Hepatocyte (in vitro differentiated cells): ENCODE measurements at places on chromosomes 13 and 19. TPM values are rescaled to one million over a fixed set of nuclear protein-coding genes. Genes with fewer than 3 reads are reported as not detected.

DNA sequence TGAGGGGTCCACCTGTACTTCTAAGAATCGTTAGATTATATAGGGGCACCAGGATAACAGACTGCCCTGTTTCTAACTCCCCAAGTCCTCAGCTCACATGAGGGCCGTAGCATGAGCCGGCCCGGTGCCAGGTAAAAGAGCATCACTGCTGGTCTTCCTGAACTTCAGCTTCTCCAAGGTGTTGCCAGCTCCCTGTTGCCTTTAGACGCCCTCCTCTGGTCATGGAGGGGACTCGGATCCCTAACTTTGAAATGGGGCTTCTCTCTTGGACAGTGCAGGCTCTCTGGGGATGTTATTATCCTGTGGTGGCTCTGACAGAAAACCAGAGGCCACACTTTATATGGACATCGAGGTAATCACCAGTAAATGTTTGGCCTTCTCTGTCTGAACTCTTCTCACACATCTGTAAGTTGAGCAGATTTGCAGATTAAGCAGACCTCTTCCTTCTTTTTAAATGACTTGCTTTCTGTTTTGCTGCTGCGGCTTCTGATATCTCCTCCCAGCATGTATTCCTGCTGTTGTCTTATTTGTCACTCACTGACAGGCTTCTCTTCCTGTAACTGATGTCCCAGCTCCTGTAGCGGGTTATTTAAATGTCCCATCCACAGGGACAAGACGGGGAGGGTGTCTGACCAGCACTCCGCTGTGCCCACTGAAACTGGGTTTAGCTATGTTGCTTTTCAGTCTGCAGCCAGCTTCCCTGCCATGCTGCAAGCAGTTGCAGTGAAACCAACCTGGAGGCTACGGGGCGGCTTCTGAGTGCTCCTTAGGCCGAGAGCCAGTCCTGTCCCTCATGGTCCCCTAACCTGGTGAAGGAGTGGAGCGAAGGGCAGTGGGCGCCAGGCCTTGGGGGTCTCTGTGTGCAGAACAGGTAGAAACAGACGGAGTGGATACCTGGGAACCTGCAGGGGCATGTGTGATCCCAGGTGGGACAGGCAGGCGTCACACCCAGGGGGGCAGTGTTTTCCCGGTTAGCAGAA is 39.2 kb downstream of the TSSK6 start:
- H3K36me3 ChIP-seq: no peaks in the 10 kb centered on the region
- H3K27me3 ChIP-seq: no peaks in the 10 kb centered on the region
- H3K4me1 ChIP-seq: peaks cover 8% of the 10 kb centered on the region

Gene GIPR
- total RNA-seq: 1.8 and 2.7 TPM in 2 replicates

GRCh38 chr19:45578861-45579260 is 5.7 kb downstream of the OPA3 start:
- H3K4me1 ChIP-seq: peaks cover 28% of the 10 kb centered on the region
- peak overlapping the region; percentile 31 for H3K27ac ChIP-seq
- H3K4me3 ChIP-seq: no peak overlapping the region
- no peaks in the 10 kb centered on the region for H3K27me3 ChIP-seq
- no peak for DNase-seq

Gene TBXA2R
- 0.12 and 0.70 TPM in 2 replicates for total RNA-seq

DNA sequence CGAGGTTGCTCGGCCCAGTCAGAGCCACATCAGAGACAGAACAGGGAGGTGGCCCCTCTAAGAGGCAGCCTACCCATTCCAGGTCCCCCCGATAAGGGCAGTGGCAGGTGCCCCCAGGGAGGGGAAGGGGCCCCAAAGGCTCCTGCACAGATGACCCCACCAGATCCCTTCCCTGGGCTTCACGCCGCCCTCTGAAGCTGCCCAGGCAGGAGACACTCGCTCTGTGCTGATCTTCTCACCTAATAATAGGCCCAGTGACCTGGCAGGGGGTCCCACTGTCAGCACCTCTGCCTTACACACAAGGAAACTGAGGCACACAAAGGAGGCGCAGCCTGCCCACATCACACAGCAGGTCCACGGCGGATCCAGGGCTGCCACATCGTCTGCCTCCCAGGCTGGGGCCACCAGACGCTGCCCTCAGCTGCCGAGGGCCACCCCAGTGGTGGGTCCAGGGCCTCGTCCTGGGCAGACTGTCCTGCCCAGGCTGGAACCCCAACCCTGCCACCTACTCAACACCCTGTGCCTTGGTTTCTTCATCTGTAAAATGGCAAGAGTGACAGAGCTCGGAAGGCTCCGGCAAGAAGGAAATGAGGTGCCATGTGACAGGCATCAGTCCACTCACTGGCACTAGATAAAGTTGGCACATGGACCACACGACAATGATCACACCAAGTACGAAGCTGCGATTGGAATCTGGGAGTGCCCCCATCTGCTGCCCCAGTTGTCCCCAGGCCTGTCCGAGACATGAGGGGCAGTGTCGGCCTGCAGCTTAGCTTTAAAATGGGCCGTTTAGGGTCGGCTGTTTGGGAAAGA is 56.5 kb downstream of the KLF2 start:
- H3K27me3 ChIP-seq: no peaks in the 10 kb centered on the region
- no peaks in the 10 kb centered on the region for H3K36me3 ChIP-seq
- H3K4me1 ChIP-seq: no peaks in the 10 kb centered on the region

DNA sequence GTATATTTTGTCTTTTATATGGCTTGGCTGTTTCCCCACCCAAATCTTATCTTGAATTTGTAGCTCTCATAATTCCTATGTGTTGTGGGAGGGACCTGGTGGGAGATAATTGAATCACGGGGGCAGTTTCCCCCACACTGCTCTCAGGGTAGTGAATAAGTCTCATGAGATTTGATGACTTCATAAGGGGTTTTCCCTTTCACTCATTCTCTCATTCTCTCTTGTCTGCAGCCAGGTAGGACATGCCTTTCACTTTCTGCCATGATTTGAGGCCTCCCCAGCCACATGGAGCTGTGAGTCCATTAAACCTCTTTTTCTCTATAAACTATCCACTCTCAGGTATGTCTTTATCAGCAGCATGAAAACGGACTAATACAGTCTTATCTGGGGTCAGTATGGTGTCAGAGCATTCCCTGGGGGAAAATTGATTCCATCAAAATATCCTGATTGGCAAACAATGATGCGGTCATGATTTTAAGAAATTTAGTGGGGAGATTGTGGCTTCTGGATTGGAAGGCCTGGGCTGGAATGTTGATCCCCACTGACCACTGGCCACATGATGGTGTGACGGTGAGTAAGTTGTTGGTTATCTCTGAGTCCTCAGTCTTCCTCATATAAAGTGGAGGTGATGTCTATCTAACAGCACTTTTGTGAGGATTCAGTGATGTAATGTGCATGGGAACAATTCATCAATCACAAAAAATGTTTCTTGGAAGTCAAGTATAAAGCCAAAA is 27.5 kb upstream of the ANKRD10 start:
- H3K27me3 ChIP-seq: no peaks in the 10 kb centered on the region
- H3K4me1 ChIP-seq: no peaks in the 10 kb centered on the region
- no peak overlapping the region for H3K4me3 ChIP-seq
- DNase-seq: no peak

Gene SLC17A7
- total RNA-seq: 0.13 TPM in 1 of 2 replicates, not detected in the other

Gene ZNF497
- total RNA-seq: 1.5 and 1.6 TPM in 2 replicates

Gene KIRREL2
- 0.12 and 1.4 TPM in 2 replicates for total RNA-seq

DNA sequence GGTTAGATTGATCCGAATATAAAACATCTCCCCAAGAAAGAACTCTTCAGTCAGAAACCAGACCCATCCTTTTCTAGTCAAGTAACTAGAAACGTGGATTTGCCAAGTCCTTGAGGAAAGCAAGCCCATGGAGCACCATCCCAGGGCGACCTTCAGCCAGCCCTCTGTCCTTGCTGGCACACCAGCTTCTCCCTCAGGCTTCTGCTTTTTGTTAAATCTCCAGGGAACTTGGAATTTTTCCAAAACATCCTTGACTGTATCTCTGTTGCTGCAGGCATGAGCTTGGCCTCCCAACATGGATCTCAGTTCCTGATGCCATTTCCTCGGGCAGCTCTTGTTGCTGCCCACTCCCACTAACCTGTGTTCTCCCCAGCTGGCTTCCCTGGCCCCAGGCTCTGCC is 27.1 kb upstream of the C1QTNF9 start:
- H3K36me3 ChIP-seq: no peaks in the 10 kb centered on the region
- no peak overlapping the region for H3K27ac ChIP-seq
- H3K4me1 ChIP-seq: no peaks in the 10 kb centered on the region
- H3K4me3 ChIP-seq: no peak overlapping the region

Gene ZNF841
- 21.8 and 22.7 TPM in 2 replicates for total RNA-seq

DNA sequence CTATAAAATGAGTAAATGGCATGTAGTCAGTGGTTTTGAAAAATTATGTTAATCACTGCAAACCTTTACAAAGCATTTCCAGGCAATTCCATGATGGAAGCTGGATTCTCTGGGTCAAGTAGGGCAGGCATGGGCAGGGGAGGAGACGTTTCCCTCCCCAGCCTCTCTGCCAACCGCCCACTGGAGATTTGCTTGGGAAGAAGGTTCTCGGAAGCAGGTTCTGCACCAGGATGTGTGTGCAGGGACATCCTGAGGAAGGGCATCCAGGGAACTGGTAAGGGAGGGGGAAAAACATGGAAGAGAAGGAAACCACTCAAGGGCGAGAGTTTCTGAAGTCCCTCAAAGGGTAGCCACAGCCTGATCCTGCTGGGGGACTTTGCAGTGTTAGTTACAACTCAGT is 469.1 kb downstream of the TSHZ3 start:
- H3K27me3 ChIP-seq: no peaks in the 10 kb centered on the region
- no peaks in the 10 kb centered on the region for H3K36me3 ChIP-seq
- H3K27ac ChIP-seq: no peak overlapping the region
- H3K4me1 ChIP-seq: no peaks in the 10 kb centered on the region
- H3K4me3 ChIP-seq: no peak overlapping the region

Gene SCEL
- 3.3 and 5.4 TPM in 2 replicates for total RNA-seq

- H3K36me3 ChIP-seq: no peaks in the 10 kb centered on the region
- DNase-seq: no peak
These were observed 9.2 kb upstream of the ARRDC2 start for GRCh38 chr19:17998827-17999150.

GRCh38 chr13:113816254-113816929 is 47.5 kb downstream of the GAS6 start:
- H3K4me1 ChIP-seq: peaks cover 18% of the 10 kb centered on the region
- no peaks in the 10 kb centered on the region for H3K36me3 ChIP-seq
- no peaks in the 10 kb centered on the region for H3K27me3 ChIP-seq

GRCh38 chr19:38669552-38669951 is 22.1 kb downstream of the ACTN4 start:
- H3K27me3 ChIP-seq: no peaks in the 10 kb centered on the region
- peak overlapping the region; percentile 85 for H3K27ac ChIP-seq
- no peak overlapping the region for H3K4me3 ChIP-seq
- peaks cover 73% of the 10 kb centered on the region for H3K4me1 ChIP-seq

DNA sequence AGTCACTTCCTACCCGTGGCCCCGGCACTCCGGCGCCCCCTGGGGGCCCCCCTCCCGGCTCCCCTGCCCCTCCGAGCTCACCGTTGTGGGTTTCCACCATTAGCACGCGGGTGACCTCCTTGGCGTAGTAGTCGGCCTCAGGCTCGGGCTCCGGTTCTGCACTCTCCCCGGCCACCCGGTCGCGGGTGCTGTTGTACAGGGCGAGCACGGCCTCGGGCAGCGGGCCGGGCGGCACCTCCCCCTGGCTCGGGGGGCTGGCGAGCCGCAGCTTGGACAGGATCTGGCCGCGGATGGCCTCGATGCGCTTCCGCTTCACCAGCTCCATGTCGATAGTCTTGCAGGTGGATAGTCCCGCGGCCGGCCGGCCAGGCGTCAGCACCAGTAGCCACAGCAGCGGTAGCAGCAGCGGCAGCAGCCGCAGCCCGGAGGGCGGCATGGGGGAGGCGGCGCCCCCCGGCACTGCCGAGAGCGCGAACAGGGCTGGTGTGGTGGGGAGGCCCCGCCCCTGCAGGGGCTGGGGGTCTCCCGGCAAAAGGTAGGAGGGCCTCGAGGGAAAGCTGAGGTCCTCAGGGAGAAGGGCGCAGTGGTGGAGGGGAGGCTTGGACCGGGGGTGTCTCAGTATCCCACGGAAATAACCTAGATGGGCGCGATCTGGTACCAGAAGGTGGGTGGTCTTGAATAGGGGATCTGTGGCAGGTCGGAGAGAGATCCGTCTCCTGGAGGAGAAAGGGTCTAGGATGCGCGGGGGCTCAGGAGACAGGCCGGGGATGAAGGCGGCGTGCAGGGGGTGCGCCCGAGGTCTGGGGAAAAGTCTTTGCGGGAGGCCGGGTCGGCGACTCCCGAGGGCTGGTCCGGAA is 885 bp downstream of the TGFB1 start:
- H3K4me3 ChIP-seq: peak overlapping the region; percentile 80
- peaks cover 5% of the 10 kb centered on the region for H3K27me3 ChIP-seq
- H3K27ac ChIP-seq: peak overlapping the region; percentile 65
- peak; percentile 73 for DNase-seq
- H3K4me1 ChIP-seq: peaks cover 6% of the 10 kb centered on the region

Gene WDR88
- not detected in 2 replicates for total RNA-seq

DNA sequence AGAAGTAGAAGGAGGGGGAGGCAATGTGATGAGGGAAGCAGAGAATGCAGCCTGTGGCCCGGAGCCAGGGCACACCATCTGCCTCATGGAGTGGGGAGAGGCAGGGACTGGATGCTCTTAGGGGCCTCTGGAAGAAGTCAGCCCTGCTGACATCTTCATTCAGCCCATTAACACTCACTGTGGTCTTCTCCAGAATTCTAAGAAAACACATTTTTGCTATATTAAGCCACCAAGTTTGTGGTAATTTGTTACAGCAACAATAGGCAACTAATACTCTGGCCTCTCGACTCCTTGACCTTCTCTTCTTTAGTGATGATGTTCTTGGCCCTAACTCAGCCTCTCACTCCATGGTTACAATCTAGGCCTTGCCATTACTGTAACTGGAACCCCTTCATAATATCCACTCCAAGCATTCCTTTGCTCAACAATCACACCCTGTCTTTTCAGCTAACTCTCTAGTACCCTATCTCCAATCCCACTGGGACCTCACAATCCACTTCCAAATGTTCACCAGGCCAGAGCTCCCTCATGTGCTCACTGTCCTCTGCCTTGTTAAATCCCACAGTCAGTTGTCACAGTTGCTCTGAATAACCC is 98.5 kb downstream of the MIPEP start:
- no peak for DNase-seq
- H3K36me3 ChIP-seq: no peaks in the 10 kb centered on the region
- no peak overlapping the region for H3K4me3 ChIP-seq

- no peak overlapping the region for H3K4me3 ChIP-seq
- DNase-seq: no peak
- H3K4me1 ChIP-seq: no peaks in the 10 kb centered on the region
- H3K27me3 ChIP-seq: no peaks in the 10 kb centered on the region
These were observed 402.6 kb downstream of the SUCLA2 start for GRCh38 chr13:47598340-47598911.

DNA sequence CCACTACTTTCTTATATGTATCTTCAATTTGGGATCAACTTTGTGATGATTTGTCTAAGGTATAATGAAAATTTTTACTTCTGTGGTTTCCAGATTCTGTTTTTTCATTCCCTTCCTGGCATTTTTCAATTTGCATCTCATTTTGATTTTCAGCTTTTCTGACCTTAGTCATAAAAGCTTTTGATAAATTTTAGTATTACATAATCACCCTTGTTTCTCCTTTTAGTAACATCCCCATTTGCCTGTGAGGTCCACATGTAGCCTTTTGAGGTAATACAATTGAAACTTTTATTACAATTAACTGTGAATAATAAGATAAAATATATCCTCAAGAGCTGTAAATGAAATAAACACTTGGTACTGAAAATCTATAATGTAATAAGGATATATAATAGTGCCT is 31.2 kb downstream of the LACC1 start:
- H3K36me3 ChIP-seq: no peaks in the 10 kb centered on the region
- no peaks in the 10 kb centered on the region for H3K4me1 ChIP-seq

Gene KLF1
- 0.37 TPM in 1 of 2 replicates, not detected in the other for total RNA-seq

Gene GIPC3
- total RNA-seq: 0.04 TPM in 1 of 2 replicates, not detected in the other
